ENCODE measurements at places on chromosomes 4 and X.
A peak's percentile ranks its signal among the peaks of the same experiment; 100 is the strongest.

DNA sequence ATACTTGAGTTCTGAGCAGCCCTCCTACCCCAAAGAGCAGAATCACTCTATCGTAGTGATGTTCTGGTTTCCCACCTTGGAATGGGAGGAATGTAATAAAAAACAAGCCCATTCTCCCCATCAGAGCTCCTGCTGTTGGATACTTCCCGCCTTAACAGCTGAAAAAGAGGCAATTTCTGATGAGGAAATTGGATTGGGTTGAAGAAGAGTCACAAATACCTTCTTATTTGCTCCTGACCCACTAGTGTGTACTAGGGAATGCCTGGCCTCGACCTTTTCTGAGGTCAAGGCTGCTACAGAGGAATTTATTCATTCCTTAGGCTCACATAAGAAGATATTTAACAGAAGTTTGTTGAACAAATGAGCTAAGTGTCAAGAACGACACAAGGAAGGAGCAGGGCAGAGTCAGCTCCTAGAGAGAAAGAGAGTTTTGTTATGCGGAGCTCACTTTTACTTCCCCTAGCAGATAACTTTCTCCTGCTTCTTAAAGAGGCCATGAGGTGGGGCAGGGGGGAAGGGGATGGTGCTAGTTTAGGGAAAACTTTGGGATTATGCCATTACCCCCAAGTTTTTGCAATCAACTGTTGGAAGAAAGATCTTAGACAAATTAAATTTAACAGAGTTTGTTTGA lies 273.8 kb upstream of the CLNK start:
- DNase-seq, result peak; percentile 46

DNA sequence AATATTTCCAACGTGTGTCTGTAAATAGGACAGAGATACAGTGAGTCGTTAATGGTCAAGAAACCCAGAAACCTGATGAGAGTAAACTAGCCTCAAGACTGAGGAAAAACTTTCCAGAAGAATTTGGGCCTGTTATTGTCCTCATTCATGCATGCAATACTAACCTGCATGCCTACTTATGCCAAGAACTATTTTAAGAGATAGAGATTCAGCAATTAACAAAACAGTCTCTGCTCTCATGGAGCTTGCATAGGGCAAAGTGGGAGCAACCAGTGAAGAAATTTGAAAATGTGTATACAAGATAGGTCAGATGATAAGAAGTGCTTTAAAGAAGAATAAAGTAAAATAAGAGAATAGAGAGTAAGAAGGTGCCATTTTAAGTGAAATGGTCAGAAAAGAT lies 66.1 kb upstream of the FRG1 start:
- DNase-seq, result no peak

DNA sequence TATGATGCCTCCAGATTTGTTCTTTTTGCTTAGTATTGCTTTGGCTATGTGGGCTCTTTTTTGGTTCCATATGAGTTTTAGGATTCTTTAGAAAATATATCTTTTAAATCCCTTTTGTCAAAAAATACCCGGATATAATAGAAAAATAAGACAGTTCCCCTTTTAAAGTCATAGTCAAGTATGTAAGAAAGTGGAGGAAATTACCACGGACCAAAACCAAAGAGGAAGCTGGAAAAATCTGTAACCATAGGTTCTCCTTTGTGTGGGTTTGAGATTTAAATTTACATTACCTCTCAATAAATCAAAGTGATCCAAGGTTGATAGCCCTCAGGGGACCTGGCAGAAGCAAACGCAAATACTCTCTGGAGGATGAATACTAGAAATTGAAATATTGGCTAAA lies 58.3 kb upstream of the PACRGL start:
- DNase-seq, result no peak

GRCh38 chrX:12711435-12712040 lies 79.7 kb upstream of the PRPS2 start:
- no peak for DNase-seq

- no peak for DNase-seq
These were observed 100.3 kb upstream of the SLIT2 start for GRCh38 chr4:20151436-20151835.

DNA sequence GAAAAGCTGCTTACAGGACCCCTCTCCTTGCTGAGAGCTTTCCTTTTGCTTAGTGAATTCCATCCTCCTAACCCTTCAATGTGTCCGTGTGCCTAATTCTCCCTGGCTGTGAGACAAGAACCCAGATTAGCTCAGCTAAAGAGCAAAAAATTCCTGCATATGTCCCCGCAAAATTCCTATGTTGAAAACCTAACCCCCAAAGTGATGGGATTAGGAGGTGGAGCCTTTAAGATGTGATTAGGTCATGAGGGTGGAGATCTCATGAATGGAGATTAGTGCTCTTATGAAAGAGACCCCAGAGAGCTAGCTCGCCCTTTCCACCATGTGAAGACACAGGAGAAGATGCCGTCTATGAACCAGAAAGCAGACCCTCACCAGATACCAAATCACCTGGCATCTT lies 503.0 kb upstream of the DIAPH2 start:
- no peak for DNase-seq

- DNase-seq, result no peak
These were observed 225.8 kb upstream of the SPRY1 start for GRCh38 chr4:123170843-123171242.

DNA sequence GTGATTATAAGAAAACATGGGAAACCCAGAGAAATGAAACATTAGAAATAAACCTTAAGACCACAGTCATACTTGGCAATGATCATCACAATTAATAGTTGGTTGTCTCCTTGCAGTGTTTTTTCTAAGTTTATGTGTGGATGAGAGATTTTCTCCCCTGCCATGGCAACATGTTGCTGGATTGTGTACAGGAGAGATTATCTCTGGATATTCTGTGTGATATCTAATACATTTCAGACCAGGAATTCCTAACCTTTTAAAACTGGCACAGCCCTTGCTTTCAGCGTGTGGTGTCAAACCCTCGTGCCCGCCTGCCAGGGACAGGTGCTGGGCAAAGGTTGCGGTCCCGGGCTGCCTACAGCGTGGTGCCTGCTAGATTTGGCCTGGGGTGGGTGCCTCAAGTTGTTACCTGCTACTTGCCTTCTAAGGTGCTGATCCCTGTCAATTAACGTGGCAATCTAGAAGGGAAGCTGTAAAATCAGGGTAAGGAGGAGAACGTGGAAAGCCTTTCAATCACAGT lies 100.5 kb downstream of the TMEM131L start:
- DNase-seq, result no peak

DNA sequence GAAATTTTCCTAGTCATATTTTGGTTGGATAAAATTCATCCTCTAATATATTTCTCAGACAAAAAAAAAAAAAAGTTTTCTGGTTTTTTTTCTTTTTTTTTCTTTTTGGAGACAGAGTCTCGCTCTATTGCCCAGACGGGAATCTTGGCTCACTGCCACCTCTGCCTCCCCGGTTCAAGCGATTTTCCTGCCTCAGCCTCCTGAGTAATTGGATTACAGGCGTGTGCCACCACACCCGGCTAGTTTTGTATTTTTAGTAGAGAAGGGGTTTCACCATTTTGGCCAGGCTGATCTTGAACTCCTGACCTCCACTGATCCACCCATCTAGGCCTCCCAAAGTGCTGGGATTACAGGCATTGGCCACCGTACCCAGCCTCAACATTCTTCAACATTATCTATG lies 432.7 kb upstream of the PABPC4L start:
- no peak for DNase-seq

DNA sequence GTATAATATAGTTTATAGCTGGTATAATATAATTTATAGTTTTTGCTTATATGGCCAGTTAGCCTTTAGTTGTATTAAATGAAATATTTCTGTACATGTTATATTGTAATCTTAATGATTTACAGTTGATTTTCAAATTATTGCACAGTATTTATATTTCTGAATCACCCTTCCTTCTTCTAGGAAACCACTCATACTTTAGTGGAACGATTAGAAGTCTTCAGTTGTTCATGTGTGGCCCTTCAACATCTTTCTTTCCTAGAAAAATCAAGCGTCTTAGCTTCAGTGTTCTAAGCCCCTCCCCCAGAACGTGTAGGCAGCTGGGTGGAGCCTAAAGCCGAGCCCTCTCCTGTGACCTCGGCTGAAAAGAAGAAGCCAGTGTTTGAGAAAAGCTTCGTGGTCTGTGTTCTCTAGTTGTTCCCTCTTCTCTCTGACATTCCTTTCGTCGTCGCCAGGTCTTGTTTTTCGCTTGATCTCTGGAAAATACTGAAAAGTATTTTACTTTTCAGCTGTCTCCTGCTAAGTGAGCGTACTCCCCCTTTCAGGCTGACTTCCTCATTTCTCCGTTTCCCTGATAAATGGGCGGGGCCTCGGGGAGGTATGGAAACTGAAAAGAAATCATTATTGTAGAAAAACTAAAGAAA lies at the start of gene C4orf33:
Gene C4orf33 (plus strand): TSS at position 342 of the 644 bp plus-strand sequence. CDS start 6,459 bp downstream, outside the sequence.
- DNase-seq, result peak; percentile 80

DNA sequence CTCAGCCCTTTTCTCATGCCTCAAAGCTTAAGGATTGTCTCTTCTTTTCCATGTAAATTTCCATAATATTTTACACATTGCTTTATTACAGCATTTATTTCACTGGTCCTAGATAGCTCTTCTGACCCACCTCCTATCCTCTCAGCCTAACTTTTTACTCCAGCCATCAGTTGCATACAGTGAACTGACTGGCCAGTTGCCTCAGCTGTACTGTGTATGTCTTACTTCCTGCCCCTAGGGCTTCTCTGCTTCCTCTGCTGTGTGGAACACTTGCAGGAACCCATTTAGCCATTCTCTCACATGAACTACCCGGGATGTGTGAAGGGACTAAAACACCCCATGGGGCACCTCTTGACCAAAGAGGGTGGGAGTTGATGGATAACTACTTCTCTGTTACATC lies 18.0 kb downstream of the C4orf33 start:
- no peak for DNase-seq

- DNase-seq, result no peak
These were observed 34.6 kb downstream of the TAF1 start for GRCh38 chrX:71400710-71401109.

DNA sequence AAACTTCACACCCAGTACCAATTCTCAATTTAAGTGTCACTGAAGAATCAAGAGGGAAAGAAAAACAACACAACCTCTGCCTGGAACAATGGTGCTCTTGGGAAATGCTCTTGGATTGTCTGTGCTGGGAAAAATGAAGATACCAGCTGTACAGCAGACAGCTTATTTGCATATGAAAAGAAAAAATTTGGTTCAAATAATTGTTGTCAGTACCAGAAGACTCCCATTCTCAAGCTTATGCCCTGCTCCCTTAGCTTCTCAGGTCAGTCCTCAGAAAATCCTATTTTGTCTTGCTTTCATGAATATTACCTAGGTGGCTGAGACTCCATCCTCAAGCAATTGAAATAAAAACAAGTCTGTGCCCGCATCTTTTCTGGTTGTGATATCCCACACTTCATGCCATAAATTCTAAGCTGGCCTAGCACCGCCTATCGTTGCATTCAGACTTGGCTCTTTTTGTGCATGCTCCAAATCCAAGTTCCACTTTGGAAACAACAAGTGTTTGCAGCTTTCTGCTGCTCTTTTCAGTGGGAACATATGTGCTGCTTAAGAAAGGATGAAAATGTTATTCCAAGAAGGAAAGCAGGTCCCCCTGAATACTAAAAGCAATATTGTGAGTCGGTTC lies 431.6 kb downstream of the INPP4B start:
- DNase-seq, result no peak

GRCh38 chrX:87525771-87526229 lies 8.2 kb downstream of the KLHL4 start:
- DNase-seq, result no peak

DNA sequence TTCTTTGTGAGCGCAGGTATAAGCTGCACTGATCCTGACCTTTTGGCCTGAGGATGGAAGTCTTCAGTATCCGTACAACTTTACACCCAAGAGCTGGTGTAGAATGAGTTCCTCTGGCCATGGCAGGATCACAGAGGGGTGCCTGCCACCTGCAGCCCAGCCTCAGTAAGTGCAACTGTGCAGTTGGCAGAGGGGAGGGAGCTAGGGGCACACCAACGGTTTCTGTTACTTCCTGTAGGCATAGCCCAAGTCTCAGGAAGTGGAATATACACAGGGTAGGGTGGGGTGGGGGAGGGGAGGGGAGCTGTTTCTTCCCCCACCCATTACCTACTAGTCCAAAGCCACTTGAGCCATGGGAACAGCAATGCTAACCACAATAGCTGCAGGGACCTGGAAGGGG lies 85.4 kb upstream of the GBA3 start:
- DNase-seq, result peak; percentile 54

- no peak for DNase-seq
These were observed 17.2 kb upstream of the VEGFD start for GRCh38 chrX:15401378-15401777.

GRCh38 chrX:71814123-71814912 lies 51.2 kb downstream of the CXorf49B start:
- DNase-seq, result no peak

DNA sequence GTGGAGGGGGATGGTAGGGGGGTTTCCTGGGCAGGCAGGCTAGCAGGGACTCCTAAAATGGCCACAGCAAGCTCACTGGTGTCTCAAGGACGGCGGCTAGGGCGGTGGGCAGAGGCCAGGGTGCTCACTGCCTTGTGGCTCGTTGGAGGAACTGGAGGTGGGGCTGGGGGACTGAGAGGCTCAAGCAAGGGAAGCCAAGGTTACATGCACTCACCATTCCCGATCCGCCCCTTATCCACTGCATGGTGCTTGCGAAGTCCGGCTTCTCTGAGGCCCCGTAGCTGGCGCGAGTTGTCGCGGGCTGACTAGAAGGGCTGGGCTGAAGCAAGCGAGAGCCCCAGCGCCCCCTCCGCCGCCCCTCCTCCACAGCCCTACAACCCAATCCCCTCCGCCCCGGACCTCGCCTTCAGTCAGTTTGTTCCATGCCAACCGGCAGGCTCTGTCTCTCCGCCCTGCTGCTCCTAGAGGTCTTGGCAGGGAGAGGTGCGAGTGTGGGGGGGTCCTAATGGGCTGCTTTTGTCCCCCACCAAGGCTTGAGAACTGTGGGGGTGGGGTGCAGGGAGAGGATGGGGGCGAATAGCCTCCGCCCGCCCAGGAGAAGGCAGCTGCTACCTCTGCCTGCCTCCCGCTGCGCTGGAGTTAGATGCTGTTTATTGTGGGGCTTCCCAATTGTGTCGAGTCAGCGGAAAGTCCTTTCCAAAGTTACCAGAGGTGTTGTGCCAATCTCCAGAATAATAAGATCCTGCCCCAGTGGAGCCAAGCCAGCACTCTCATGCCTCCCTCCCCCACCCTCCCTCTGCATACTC lies at the start of gene ARHGEF9:
Gene ARHGEF9 (minus strand): TSS at position 313 of the 806 bp plus-strand sequence. CDS start 69 bp downstream, at position 244.
- DNase-seq, result peak; percentile 74

GRCh38 chr4:74338792-74339333 lies 26.1 kb upstream of the EREG start:
- DNase-seq, result no peak

DNA sequence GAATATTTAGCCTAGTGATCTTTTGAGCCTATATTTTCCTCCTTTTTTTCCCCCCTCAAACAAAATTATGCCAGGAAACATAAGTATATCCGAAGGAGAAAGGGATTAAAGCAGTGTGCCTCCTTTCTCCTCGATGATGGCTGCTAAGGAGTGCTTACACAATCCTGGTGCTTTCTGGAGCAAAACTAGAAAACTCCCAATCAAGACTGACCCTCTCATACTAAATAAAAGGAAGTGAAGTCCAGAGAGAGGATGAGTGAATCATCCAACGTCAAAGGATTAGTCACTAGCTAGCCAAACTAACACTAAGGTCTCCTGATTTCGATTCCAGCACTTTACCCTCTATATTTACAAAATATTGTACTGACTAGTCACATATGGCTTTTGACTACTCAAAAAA lies 146.8 kb downstream of the PPP3CA start:
- DNase-seq, result no peak

Measured in ELF-1 (cell line).